ENCODE measurements at places on chromosomes 1 and 21.

DNA sequence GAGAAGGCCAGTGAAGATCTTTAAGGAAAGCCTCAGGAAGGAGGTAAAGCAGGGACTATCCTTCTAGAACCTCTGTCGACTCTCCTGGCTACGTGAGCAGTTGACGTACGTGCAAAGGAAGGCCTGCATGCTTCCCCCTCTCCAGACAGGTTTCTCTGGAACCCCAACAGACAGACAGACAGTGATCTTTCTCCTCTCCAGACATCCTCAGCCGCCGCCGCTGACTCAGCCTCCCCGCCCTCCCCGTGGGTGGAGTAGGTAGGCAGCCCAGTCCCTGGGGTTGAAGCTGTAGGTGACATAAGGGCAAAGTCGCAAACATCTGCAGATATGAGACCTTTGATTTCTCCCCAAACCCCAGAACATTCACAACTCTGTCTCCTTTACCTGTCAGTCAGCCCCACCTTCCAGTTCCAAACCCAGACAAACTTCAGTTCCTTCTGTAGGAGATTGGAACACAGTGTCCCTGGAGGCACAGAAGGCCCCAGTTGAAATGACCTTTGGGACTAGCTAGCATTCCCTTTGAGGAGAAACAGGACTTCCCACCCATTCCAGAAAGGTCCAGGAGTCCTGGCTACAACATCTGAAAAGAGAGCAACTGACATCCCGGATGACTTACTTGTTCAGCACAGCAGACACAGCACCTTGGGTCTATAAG lies 146.0 kb upstream of the JUN start:
- no peak for DNase-seq

DNA sequence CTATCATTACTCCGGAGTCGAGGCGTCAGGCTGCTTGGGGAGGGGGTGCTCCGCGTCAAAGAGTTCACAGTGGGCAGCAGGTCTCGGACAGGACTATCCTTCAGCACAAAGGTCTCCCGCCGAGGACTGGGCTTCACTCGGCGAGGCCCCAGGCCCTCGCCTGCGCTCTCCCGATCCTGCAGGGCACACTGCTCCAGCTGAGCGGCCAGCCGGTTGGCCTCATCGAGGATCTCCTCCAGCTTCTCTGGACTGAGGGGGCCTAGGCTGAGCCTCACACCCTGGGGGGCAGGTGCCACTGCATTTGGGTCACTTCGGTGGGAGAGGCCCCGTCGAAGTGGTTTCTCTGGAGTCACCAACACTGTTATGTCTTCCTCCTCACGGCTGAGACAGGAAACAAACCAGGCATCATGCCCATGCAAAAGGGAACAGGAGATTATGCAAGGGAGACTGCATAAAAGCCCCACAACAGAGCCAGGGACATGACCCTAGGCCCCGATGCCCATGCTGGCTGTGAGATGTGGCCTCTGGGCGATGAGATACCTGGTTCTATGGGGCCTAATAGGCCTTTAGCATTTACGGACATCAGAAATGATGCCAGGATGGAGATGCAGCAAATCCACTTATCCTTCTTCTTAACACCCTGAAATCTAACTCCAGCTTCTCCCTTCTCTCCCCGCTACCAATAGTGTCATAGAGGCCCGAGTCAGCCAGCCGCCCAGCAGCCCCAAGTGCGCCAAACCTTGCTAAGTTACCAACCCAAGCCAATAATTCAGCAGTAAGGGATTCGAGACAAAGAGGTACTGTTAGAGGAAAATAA lies 1.1 kb downstream of the PSRC1 start:
- DNase-seq = peak; percentile 45

GRCh38 chr1:212450331-212450881 lies 17.7 kb downstream of the NENF start:
- DNase-seq = no peak

GRCh38 chr1:206690516-206690915 lies 5.8 kb downstream of the MAPKAPK2 start:
- peak; percentile 46 for DNase-seq

GRCh38 chr1:43870306-43870705 lies 63.3 kb upstream of the ARTN start:
- no peak for DNase-seq

DNA sequence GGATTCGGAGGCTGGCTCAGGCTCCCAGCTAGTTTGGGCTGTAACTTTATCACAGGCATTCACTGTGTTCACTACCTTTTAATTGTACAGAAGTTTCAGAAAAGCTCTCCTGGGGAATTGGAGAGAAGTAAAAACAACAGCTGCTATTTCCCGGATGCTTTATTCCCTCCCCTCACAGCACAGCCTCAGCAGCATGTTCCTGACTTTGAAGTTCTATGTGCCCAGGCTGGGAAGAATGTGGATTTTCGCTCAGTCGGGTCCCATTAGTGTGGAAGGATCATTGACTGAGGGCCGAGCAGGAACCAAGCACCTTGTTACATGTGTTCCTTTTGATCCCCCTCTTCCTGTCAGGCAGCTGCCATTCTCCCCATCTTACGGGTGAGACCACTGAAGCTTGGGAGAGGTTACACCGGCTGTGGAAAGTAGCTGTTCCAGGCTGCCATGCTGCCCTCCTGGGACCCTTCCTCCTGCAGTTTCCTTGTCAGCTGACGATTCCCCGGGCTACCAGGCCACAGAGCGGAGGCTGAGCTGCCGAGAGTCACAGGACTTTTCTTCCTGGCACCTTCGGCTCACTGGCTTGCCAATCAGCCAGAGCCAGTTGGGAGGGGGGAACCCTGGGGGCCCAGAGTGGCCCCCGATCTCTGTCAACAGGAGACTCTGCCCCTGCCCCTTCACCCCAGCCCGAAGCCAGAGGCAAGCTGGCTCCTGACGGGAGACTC lies 223.1 kb upstream of the TMEM51 start:
- no peak for DNase-seq

DNA sequence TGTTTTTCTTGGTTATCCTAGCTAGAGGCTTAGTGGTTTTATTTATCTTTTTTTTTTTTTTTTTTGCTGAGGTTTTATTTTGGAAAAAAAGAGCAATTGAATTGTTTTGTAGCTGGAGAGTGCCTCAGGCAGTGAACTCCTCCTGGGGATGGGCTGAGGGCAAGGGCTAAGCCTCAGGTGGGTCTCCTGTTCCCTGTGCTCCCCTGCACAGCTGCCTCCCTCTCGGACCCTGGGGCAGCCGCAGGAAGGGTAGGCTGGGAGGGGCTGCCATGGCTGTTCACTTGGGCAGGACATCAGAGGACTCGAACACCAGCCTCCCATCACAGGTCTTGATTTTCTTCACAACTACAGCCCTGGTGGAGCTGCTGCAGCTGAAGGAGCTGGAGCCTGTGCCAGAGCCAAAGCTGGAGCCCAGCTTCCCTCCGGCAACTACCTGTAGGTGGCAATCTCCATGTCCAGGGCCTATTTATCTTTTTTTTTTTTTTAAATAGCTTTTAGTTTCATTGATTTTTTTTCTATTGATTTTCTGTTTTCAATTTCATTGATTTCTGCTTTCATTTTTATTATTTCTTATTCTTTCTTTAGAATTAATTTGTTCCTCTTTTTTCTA lies 28.9 kb downstream of the LEPR start:
- DNase-seq = no peak

- DNase-seq = peak; percentile 74
Observed at GRCh38 chr1:111736548-111737215, 2.5 kb downstream of the INKA2 start.

- DNase-seq = no peak
Observed at GRCh38 chr1:53155945-53156344, 13.5 kb upstream of the SLC1A7 start.

GRCh38 chr1:22553104-22553880 lies 10.0 kb upstream of the EPHA8 start:
- DNase-seq = no peak

GRCh38 chr1:184010788-184011187 lies 26.7 kb downstream of the COLGALT2 start:
- DNase-seq = no peak

GRCh38 chr1:234512451-234512861 lies 33.5 kb upstream of the TARBP1 start:
- DNase-seq = no peak

- DNase-seq = no peak
Observed at GRCh38 chr1:227944931-227945890, 2.5 kb downstream of the WNT9A start.

DNA sequence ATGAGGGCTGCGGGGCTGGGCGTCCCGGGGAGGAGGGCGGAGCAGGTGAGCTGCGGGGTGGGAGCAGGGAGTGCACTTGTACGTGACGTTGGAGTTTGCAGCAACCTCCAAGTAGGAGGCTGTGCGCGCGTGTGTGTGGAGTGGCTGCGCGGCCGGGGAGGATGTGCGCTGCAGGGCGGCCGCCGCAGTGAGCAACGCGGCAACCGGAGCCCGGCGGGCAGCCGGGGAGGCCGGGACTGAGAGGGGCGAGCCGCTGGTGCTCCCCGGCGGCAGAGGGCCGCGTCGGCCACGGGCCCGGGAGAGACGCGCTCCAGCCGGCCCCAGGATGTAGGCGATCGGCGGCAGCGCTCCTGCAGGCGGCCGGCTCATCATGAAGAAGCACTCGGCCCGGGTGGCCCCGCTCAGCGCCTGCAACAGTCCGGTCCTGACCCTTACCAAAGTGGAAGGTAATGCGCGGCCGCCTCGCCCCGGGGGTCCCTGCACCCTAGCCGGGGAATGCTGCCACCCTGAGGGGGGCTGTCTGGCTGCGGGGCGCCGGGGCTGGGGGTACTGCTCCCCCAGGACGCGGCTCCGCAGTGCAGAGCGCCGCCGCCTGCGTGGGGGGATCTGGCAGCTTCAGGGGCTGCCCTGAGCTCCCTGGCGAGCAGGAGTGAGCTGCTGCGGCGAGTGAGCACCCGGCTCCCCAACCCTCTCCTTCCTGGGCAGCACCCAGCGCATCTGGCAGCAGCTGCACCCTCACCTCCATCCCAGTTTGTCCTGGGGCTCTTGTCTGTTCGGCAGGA lies 158.9 kb upstream of the COA6 start:
- DNase-seq = peak; percentile 18

DNA sequence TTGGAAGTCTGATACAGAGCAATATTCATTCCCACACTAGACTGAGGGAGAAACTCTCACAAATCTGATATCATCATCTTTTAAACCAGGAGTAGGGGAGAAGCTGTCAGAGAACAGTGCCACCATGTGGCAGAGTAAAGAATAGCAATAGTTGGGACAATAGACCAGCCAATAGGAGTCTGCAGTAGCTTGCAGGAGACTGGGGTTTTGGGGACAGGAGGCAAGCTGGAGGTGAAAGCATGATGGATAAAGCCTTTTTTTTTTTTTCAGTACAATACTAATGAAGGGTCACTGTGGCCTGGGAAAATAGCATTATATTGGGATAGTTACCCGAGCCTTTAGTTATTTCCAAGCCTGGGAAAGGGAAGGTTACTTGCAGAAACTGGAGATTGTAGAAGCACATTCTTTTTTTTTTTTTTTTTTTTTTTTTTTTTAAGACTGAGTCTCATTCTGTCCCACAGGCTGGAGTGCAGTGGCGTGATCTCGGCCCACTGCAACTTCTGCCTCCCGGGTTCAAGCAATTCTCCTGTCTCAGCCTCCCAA lies 120.7 kb downstream of the S1PR1 start:
- peak; percentile 11 for DNase-seq

Data from substantia nigra (tissue), 51 donors.